Activated naive CD4-positive, alpha-beta T cell (primary cell): ENCODE measurements at places on chromosomes 6 and 20.

DNA sequence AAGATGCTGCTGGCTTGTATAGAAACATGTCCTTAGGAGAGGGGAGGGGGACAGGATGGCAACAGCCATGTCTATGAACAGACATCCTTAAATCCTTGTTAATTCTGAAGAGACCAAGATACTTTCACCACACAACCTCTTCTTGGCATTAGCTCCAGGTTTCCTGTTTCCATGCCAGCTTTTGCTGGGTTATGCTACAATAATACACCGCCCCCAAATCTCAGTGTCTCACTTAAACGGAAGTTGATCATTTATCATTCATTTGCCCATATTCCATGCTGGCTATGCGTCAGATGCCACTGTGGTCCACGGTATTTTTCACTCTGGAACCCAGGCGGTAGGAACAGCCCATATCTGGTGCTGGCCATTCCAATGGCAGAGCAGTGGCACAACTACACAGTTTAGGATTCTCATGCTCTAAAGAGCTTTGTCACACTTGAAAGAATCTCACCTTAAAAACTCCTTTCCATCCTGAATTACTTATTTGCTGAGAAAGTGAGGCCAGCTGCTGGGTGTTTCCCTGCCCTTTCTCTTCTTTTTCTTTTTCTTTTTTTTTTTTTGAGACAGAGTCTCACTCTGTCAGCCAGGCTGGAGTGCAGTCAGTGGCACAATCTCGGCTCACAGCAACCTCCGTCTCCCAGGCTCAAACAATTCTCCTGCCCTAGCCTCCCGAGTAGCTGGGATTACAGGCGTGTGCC, 3.7 kb upstream of the RNASET2 start:
- DNase-seq, result no peak

DNA sequence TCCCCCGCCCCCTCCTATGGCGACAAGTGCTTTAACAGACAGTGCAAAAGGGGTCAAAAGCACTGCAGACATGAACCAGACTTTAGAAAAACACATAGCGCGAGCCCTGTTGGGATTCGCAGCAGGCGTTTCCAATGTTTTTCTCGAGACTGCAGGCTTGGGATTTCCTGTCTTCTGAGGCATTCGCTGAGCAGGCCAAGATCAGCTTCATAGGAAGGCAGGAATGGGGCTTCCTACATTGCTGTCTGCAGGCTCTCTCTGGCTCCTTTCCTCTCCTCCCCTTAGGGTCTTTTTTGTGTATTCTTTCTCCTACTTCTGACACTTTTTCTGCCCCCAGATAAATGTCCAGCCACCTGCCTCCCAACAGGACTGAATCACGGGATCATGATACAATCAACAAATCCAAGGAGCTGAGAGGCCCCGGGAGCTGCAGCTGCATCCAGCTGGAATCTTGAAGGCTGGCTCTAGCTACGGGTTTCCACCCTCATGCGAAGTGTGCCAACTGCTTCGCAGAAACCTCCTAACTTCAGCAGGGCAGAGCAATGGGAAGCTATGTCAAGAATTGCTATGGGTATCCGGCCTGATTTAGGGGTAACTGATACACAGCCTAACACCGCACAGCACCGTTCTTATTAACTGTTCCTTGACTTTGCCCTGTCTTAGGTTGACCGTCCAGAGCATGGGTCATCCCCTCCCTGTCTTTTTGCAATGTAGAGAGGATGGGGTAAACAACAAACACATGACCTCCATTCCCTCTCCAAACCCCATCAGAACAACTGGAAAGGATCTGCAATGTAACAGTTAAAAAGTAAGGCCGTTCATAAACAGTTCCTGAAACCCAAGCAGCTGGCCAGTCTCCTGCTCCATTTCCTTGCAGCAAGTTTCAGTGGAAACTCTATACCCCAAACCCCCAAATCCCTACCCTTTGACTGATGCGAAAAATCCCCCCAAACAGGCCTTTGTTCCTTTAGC, 31.5 kb downstream of the SNX5 start:
- DNase-seq, result no peak

DNA sequence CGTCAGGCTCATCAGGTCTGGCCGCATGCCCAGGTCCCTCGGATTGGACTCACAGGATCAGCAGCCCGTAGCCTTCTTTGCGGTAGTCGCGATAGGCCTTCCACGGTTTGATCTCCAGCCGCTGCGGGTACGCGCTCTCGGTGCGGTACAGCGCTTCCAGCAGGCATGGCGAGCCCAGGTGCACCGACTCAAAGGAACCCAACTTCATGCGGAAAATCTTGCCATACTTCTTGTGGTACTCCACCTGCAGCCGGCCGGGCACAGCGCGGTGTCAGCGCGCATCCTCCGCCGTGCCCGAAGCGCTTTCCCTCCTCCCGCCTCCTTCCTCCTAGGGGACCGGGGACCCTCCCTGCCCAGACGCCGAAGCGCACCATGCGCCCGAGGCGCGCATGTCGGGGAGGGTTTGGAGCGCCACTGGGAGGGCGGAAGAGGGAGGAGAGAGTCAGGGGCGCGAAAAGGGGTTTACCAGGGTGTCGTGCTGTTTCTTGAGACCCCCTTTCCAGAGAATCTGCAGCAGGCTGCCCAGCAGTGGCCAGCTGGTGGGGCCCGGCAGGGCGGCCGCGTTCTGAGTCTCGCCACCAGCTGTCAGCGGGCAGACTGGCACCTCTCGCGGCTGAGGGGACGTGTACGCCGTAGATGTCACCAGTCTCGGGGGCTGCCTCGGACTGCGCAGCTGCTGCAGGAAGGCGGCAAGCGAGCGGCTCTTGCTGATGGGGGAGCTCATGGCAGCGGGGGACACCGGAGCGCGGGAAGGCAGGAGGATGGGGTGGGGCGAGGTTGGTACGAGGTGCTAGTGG, 732 bp downstream of the CYP24A1 start:
- DNase-seq, result no peak

DNA sequence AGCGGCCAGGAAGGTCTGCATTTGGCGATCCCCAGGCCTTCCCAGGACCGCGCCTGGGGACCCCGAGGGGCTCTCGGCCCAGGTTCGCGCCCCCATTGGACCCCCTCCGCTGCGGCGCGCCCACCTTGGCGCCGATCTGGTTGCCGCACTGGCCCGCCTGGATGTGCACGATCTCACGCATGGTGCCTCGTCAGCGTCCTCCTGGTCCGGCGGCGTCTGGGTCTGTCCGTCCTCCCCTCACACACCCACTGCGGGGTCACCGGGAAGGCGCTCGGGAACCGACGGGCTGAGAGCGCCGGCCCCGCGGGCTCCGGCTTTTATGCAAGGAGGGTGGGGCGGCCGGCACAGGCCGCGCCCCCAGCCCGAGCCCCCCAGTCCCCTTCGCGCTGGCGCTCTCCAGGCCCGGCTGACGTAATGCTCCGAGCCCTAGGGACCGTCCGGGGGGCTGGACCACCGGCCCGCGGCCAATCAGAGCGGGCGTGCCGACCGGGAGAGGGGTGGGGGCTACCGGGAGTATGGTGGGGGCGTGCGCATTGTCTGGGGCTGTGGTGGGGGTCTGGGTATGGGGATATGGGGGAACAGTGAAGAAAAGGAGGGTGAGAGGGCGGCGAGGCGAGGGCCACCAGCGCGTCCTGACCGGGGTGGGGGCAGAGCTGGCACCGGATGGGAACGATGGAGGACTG, at the start of gene TUBB2B:
Gene TUBB2B (minus strand): TSS at position 291 of the 683 bp plus-strand sequence. CDS start 110 bp downstream, at position 181.
- DNase-seq, result no peak

DNA sequence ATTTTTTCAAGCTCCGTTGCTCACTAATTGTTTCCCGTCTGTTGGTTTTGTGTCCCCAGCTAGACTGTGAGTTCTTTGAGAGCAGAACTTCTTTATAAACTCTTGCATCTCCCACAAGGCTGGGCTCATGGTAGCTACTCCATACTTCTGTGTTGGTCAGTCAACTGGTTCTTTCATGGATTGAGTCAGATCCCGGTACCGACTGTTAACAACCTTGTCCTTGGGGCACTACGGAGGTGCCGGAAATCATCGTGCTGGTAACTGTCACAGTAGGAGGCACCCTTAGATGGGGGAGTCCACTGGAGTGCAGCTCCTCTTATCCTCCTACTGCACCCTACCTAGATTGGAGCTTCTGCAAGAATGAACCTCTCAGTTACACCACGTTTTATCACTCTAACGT, 8.6 kb upstream of the STX16 start:
- DNase-seq, result no peak

DNA sequence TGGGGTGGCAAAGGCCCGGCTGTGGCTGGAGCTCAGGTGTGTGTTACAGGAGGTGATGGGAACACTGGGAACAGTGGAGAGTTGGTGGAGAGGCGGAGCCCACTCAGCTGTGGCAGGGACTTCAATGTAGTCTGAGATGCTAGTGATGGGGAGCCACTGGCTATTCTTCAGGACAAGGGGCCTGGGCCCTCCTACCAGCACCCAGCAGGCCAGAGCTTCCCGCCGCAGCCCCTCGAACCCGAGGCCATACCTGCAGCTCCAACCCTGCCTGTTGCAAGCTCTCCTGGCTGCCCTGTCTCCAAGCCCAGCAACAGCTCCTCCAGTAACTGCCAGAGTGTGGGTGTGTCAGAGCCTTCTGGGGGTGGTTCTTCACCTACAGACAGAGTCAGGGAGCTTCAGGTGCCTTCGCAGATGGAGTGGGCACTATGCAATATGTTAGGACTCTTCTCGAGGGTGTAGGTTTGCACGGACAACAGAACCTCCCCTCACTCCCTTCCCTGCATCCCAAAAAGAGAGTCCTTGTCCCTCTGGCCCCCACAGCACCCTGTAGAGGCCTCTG, 146.2 kb upstream of the MLN start:
- DNase-seq, result no peak

- DNase-seq, result no peak
Observed at GRCh38 chr6:116096979-116097816, 3.5 kb upstream of the NT5DC1 start.

DNA sequence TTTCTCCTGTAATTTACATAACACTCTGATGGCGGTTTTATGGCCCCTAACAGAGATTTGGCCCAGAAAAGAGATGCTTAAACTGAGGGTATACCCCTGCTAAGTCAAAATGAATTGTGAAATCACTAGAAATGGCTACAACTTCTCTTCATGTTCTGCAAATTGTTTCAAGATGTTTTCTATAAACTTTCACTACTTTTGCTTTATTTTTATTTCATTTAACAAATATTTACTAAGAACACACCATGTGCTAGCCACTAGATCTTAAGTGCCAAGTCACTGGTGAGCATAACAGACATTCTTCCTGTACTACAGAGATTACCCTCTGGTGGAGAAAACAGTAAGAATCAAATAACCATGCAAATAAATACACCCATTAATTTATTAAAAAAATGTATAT, 87.6 kb downstream of the KCNQ5 start:
- no peak for DNase-seq

DNA sequence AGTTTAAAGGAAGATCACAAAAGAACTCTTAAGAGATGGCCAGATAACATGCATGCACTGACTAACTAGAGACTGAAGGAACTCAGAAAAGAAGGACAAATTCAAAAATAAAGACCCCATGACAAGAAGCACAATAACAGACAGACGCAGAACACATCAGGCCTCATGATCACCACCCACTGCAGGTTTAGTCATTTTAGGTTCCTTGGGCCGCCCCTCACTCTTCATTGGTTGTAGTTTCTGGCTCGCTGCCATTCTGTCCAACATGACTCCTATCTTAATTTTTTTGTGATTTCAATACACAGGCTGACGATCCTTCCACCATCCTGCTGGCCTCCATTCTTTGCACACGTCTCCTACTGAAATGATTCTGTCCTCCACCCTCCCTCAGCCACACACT, 21.6 kb downstream of the STX7 start:
- no peak for DNase-seq

GRCh38 chr20:59948828-59949720, 8.9 kb downstream of the FAM217B start:
- DNase-seq, result no peak

- DNase-seq, result no peak
Observed at GRCh38 chr6:141326925-141327324, 805.8 kb upstream of the GJE1 start.

DNA sequence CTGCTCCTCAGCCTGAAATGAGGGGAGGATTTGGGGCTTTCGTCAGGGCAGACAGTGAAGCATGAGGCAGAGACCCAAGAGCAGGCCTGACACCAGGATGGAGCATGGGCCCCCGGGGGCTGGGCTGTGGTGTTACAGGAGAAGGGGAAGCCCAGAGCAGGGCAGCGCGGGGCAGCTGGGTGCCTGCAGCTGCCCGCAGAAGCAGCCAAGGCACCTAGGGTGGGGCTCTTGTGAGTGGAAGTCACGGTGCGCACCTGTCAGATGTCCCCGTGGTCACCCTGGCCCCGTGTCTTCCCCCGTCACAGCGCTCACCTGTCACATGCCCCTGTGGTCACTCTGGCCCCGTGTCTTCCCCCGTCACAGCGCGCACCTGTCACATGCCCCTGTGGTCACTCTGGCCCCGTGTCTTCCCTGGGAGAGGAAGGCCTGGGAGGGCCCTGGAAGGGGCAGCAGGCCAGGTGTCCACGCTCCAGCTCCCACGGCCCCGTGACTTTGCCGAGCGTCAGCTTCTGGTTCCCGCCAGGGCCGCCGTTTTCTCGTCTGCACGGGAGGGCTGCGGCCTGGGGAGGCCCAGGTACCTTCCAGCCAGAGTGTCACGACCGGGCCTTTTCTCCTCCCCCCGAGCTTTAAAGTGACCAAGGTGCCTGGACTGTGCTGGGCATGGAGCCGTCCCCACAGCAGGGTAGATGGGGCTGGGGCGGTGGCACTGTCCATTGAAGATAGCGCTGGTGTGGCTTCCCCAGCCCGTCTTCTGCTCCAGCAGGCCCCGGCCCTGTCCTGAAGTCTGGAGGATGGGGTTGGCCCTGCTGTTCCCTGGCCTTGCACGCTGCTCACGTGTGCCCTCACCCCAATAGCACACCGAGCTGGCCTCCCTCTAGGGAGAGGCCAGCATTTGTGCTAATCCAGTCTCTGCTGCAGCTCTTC, 9.4 kb downstream of the ARFGAP1 start:
- no peak for DNase-seq

GRCh38 chr6:165662041-165662748, 846 bp downstream of the PDE10A start:
- DNase-seq, result no peak
